ENCODE measurements at places on chromosomes 1 and 21. TPM values are rescaled to one million over a fixed set of nuclear protein-coding genes. Genes with fewer than 3 reads are reported as not detected.

The CFAP45 gene
- total RNA-seq, result not detected

The RIMKLA gene
- 1.1 TPM for total RNA-seq

- no peaks in the 10 kb centered on the region for H3K36me3 ChIP-seq
- H3K4me1 ChIP-seq, result no peaks in the 10 kb centered on the region
- H3K4me3 ChIP-seq, result no peak overlapping the region
- no peak overlapping the region for H3K27ac ChIP-seq
- H3K27me3 ChIP-seq, result no peaks in the 10 kb centered on the region
Observed at GRCh38 chr1:98315309-98315708, 346.2 kb upstream of the SNX7 start.

The ADGRB2 gene
- total RNA-seq, result 3.3 TPM

DNA sequence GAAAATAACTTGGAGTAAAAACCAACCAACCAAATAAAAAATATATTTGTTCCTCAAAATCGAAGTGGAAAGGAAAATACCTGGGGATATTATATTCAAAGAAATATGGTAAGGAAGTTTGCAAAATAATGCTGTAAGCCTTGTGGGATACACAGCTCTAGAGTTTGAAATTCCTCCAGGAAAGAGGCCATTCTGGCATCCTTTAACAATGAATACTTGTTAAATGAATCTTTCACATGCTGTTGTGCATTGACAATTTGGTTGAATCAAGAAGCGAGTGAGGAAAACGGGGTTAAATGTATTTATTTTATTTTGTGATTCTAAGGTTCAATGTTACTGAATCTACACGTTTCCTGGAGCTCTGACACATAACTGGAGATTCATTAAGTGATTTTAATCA lies 30.5 kb upstream of the NTNG1 start:
- H3K27me3 ChIP-seq, result no peaks in the 10 kb centered on the region
- no peaks in the 10 kb centered on the region for H3K36me3 ChIP-seq
- no peaks in the 10 kb centered on the region for H3K4me1 ChIP-seq
- H3K4me3 ChIP-seq, result no peak overlapping the region
- H3K27ac ChIP-seq, result no peak overlapping the region

DNA sequence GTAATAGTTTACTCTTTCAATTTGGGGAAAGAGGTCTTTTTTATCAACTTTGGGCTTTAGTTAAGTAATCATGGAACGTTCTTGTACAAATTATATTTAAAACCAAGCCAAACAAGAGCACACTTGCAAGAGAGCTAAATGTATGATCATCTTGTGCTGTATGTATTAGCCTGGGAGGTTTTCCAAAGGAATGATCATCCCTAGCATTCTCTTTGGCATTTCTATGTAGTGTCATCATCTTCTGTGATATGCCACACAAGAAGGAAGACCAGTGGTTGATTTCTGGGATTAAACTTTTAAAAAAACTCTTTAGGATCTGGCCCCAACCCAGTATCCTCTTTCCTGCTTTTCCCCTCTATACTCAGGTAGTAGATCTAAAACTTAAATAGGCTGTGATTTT lies 38.4 kb upstream of the KCNQ4 start:
- H3K27ac ChIP-seq, result no peak overlapping the region
- no peak for DNase-seq
- H3K4me3 ChIP-seq, result no peak overlapping the region
- no peaks in the 10 kb centered on the region for H3K4me1 ChIP-seq
- no peaks in the 10 kb centered on the region for H3K27me3 ChIP-seq
- peaks cover 46% of the 10 kb centered on the region for H3K36me3 ChIP-seq

- H3K4me1 ChIP-seq, result no peaks in the 10 kb centered on the region
- H3K4me3 ChIP-seq, result no peak overlapping the region
- H3K27me3 ChIP-seq, result no peaks in the 10 kb centered on the region
- no peaks in the 10 kb centered on the region for H3K36me3 ChIP-seq
- DNase-seq, result no peak
Observed at GRCh38 chr1:241045659-241046058, 311.3 kb downstream of the RGS7 start.

DNA sequence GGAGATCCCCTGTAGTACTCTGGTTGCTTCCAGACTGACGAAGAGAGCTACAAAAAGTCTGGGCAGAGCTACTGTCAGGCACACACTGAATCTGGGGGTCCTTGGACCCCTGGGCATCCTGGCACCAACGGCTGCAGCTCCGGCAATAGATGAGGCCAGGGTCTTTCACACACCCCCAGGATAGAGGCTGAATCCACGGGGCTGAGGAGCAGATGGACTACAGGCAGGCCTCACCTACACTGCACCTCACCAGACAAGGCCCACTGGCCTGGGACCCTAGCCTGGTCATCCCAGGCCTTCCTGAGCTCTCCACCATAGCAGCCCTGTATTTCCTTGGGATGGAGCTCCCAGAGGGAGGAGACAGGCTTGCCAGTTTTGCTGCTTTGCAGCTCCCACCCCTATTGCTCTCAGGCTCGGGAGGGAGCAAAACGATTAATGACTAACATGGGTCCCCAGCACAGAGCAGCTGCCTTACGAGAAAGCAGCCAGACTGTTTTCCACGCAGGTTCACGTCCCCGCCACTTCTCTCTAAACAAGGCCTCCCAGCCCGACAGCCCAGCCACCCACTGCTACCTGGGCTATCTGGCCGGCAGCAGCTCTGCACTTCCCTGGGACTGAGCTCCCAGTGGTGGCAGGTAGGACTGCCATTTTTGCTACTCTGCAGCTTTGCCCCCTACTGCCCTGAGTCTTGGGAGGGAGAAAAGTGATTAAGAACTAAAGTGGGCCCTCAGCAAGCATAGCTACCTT lies 1022.5 kb upstream of the ADGRL2 start:
- no peak for DNase-seq
- no peaks in the 10 kb centered on the region for H3K36me3 ChIP-seq
- no peaks in the 10 kb centered on the region for H3K27me3 ChIP-seq
- H3K27ac ChIP-seq, result no peak overlapping the region
- H3K4me1 ChIP-seq, result no peaks in the 10 kb centered on the region
- no peak overlapping the region for H3K4me3 ChIP-seq

DNA sequence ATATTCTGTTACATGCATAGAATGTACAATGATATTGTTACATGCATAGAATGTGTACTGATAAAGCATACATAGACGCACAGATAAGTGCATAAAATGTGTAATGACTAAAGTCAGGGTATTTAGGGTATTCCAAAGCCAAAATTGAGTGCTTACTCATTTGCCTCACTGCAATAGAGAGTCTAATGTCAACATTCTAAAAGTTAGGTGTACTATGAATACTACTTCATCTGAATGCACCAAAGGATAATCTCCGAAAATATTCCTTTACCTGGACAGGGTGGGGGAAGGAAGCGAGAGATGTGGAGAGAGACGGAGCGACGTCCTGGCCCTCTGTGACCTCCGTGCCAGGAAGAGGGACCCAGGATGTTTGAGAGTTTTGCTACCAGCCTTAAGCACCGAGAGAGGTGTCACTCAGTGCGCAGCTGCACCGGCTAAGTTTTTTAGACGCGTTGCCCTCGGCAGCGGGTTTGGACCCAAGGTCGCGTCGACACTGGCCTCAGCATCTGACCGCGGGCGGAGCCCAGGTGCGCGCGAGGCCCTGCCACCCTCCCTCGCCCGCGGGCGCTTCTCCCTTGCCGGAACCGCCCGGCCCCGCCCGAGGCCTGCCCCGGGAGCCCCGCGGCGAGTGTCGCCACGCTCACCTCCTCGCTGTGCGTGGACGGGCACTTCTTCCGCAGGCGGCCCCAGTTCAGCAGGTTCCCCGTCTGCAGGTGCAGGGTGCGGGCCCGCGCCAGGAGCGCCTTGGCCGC lies 660 bp downstream of the GCLM start:
- H3K4me1 ChIP-seq, result no peaks in the 10 kb centered on the region
- H3K27me3 ChIP-seq, result no peaks in the 10 kb centered on the region
- H3K36me3 ChIP-seq, result no peaks in the 10 kb centered on the region
- DNase-seq, result peak; percentile 82

DNA sequence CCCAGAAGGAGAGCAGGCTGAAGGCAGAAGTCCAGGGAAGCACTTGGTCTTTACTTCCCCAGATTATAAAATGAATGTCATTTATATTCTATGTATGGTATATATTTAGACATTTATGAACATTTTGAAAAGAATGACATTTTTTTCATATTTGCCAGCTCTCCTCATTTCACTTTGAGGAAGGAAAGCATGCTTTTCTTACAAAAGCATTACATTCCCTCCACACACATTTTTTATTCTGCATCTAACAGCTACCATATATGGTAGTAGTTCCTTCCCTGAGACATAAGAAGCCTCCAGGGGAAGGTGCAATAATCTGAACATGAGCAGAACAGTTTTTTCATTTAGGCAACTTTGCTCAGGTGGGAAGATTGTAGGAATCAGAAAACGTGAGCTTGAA lies 94.0 kb downstream of the LRRC7 start:
- no peaks in the 10 kb centered on the region for H3K4me1 ChIP-seq
- H3K27ac ChIP-seq, result no peak overlapping the region
- no peak overlapping the region for H3K4me3 ChIP-seq
- H3K36me3 ChIP-seq, result no peaks in the 10 kb centered on the region
- no peak for DNase-seq
- no peaks in the 10 kb centered on the region for H3K27me3 ChIP-seq

GRCh38 chr1:64624218-64624713 lies 120.6 kb upstream of the RAVER2 start:
- DNase-seq, result no peak
- H3K27ac ChIP-seq, result no peak overlapping the region
- H3K4me3 ChIP-seq, result no peak overlapping the region
- no peaks in the 10 kb centered on the region for H3K36me3 ChIP-seq
- no peaks in the 10 kb centered on the region for H3K27me3 ChIP-seq

GRCh38 chr1:183915625-183916510 lies 110.9 kb downstream of the RGL1 start:
- H3K4me3 ChIP-seq, result no peak overlapping the region
- H3K4me1 ChIP-seq, result no peaks in the 10 kb centered on the region
- no peaks in the 10 kb centered on the region for H3K27me3 ChIP-seq
- H3K27ac ChIP-seq, result peak overlapping the region; percentile 2

DNA sequence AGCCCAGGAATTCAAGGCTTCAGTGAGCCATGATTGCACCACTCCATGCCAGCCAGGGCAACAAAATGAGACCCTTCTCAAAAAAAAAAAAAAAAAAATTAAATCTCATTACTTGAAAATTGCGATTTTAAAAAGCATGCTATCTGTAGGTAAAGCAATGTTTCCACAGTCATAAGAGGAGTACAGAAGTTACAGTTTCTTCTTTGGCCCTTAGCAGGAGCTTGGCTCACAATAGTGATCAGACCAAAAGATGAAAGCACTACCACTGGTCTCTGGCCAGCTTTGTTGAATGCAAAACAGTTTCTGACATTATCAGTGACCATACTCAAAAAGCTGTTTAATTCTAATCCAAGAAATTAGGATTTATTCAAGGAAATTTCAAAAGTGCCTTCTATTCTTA lies 31.2 kb downstream of the VAV3 start:
- no peaks in the 10 kb centered on the region for H3K36me3 ChIP-seq
- no peak overlapping the region for H3K27ac ChIP-seq
- no peak overlapping the region for H3K4me3 ChIP-seq

GRCh38 chr1:191388283-191388682 lies 770.0 kb upstream of the RGS18 start:
- no peak overlapping the region for H3K27ac ChIP-seq
- H3K4me1 ChIP-seq, result no peaks in the 10 kb centered on the region
- H3K4me3 ChIP-seq, result no peak overlapping the region
- DNase-seq, result no peak
- no peaks in the 10 kb centered on the region for H3K36me3 ChIP-seq
- H3K27me3 ChIP-seq, result no peaks in the 10 kb centered on the region

The C4BPA gene
- total RNA-seq, result 2.6 TPM

- DNase-seq, result no peak
- H3K4me1 ChIP-seq, result peaks cover 39% of the 10 kb centered on the region
- peak overlapping the region; percentile 66 for H3K4me3 ChIP-seq
Observed at GRCh38 chr1:26994787-26995517, 1.5 kb downstream of the TRNP1 start.

- H3K27ac ChIP-seq, result no peak overlapping the region
- H3K27me3 ChIP-seq, result no peaks in the 10 kb centered on the region
- no peaks in the 10 kb centered on the region for H3K4me1 ChIP-seq
- no peak for DNase-seq
- no peaks in the 10 kb centered on the region for H3K36me3 ChIP-seq
Observed at GRCh38 chr1:215835951-215836350, 268.8 kb downstream of the KCTD3 start.

The S100B gene
- 3.4 TPM for total RNA-seq
